Esophagus squamous epithelium (tissue), 5 donors: ENCODE measurements at places on chromosomes 6 and 20.

- no peak for DNase-seq
Observed at GRCh38 chr20:20480126-20480525, 112.2 kb downstream of the INSM1 start.

DNA sequence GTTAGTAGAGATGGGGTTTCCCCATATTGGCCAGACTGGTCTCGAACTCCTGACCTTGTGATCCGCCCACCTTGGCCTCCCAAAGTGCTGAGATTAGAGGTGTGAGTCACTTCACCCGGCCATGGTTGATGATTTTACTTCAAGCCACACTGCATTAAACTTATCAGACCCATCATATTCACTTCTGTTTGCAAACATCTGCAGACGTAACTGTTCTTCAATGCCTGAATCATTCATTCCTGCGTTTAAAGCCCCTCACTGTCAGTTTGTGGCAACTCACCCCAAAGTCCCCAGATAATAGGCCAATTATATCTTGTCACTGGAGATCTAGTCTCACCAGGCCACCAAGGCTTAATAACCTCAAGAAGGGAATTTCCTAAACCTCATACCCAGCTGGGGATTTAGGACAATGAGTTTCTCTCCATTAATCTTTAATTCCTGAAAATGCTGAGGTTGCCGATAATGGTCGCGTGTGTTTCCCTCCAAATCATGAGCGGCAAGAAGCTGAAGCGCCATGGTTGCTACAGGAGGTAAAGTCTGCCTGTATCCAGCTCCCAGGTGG is 229.6 kb downstream of the LY86 start:
- DNase-seq: no peak

DNA sequence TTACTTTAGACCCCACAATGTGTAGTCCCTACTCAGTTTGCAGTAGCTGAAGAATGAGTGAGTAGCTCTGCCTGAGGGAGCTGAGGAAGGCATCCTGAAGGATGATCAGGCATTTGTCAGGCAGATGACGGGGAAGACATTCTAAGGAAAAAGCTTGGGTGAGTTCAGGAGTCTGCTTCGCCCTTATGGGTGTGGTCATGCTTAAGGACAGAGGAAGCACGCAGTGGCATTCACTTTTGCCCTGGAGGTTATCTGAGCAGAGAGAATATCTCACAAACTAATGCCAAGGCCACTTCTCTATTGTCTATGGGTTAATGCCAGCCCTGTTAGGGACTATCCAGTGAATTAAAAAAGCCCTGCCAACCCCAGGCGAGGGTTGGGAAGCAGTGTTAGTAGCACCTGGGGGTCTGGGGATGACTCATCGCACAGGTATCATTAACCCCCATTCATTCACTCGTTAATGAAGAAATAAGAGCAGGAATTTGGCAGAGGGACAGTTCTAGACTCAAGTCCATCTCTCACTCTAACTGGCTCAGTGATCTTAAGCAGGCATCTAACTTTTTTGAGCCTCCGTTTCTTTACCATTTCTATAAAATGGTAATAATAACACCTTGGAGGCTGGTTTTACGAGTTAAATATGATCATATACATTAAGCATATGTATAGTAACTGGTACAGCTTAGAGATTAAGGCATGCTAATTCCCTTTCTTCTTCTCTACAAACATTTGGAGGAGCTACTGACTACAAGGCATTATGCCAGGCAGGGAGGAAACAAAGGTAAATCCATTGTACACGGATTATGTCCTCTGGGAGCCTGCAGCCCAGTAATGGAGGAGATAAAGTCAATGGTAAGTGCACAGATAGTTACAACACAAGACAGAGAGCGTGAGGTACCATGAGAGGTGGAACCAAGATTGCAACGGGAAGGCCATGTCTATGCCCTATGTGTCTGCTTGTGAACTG is 93.2 kb upstream of the AKIRIN2 start:
- no peak for DNase-seq

DNA sequence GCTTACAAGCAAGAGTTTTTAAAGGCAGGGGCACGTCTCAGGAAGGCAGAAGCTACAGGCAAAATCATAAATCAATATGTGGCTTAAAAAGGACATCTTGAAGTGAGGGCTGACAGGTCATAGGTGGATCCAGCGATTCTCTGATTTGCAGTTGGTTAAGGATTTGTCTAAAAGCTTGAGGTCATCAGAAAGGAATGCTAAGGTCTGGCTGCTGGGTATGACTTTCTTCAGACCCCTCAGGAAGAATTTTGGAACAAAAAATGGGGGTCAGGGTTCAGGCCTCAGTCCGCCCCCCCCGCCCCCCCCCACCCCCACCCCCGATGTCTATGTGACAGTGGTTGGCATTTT is 261.9 kb downstream of the CDH4 start:
- DNase-seq: no peak

GRCh38 chr6:31586008-31586407 is at the start of gene LST1:
LST1 (plus strand) TSS chr6:31586277; CDS start chr6:31587300, 1,023 bp downstream.
- no peak for DNase-seq

DNA sequence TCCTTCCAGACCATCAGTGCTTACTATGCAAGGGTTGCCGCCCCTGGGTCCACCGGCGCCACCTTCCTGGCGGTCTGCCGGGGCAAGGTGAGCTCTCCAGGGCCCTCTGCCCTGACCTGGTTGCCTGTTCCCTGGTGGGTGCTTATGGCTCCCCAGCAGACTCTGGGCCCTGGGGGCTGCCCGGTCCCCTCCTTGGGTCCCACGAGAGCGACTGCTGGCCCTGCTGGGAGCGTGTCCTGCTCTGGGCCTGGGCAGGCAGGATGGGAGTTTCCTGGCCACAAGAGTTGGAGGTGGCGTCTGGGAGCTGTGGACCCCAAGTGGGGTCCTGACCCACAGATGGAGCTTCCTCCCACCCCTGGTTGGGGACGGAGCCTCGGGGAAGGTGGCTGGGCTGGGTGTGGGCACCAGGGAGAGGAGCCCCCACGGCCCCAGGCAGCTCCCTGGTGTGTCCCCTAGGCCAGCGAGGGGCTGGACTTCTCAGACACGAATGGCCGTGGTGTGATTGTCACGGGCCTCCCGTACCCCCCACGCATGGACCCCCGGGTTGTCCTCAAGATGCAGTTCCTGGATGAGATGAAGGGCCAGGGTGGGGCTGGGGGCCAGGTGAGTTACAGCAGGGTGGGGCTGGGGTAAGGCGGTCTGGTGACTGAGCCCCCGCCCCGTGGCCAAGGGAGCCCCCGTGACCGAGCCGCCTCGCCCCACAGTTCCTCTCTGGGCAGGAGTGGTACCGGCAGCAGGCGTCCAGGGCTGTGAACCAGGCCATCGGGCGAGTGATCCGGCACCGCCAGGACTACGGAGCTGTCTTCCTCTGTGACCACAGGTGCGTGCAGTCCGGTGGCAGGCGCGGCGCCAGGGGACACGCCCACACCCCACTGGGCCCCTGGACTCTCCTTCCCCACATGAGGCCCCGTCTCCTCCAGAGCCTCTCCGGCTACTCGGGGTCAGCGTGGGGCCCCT is 7.1 kb upstream of the TNFRSF6B start:
- no peak for DNase-seq

- no peak for DNase-seq
Observed at GRCh38 chr20:63290677-63291472, 2.1 kb upstream of the COL20A1 start.

GRCh38 chr6:41504466-41505121 is 41.6 kb upstream of the FOXP4 start:
- DNase-seq: no peak

DNA sequence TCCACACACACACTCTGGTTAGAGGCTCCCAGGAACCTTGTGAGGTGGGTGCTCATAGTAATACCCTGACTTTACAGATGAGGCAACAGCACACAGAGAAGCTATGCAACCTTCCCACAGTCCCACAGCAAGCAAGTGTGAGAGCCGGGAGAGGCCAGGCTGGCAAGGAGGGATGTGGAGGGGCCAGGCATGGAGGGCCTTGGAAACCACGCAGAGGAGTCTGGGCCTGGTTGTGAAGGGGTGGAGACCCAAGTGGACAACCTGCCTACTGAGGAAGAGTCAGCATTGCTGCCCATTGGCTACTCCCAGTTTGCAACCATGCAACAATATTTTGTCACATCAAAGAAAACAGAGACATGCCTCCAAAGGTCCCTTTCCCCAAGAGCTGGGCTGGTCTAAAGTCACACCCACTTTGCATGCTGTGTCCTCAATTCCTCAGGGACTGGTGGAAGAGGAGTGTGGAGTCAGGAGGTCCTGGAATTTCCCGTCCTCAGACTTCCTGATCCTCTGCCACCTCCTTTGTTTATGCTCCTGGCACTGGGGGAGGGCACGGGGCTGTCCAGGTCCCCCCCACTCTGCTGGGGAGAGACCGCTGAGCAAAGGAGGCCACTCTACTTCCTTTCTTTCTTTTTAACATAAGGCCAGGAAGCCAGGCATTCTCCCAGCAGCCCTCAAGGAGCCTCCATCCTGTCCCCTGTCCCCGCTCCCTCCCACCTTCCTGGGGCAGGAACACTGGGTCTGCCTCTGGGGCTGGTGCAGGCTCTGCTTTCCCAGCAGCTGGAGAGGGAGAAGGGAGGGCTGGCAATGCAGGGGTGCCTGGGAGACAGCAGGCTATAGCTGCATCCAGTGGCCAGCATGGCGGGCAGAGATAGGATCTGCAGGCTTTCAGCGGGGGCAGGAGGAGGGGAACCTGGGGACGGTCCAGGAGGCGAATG is 68.3 kb downstream of the NOL4L start:
- no peak for DNase-seq

DNA sequence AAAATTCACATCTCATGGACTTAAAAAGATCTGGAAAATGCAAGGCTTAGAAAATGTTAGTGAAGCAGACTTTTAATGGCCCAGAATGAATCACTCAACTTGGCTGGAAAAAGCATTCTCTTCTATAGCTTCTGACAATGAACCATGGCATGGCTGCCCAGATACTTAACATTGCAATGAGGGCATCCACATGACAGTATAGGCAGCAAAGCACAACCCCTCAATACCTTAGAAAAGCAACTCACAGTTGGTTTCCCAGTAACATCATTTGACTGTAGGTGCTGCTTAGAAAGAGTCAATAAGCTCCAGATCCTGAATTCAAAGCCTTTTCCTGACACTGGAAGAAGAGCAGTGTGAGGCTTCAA is 155.8 kb downstream of the EYA4 start:
- no peak for DNase-seq

GRCh38 chr6:76677017-76677416 is 604.6 kb upstream of the IMPG1 start:
- no peak for DNase-seq

- no peak for DNase-seq
Observed at GRCh38 chr20:20530428-20531151, 162.7 kb downstream of the INSM1 start.

DNA sequence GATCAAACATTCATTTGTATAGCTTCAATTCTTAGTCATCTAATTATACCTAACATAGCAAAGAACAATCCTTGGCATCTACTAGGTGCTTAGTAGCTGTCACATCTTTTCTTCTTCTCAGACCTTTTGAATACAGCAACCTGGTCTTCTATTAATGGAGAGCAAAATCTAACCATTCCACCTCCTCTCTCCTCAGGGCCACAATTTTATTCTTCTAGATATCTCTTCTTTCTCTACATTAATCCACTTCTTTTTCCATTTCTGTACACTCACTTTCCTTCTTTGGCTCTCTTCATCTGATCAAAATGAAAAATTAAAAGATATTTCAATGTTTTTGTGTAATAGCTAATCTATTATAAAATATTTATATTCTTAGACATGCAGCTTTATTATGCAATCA is 9.0 kb upstream of the HLA-DOA start:
- no peak for DNase-seq

- no peak for DNase-seq
Observed at GRCh38 chr20:2297357-2297728, 1.5 kb downstream of the TGM3 start.

DNA sequence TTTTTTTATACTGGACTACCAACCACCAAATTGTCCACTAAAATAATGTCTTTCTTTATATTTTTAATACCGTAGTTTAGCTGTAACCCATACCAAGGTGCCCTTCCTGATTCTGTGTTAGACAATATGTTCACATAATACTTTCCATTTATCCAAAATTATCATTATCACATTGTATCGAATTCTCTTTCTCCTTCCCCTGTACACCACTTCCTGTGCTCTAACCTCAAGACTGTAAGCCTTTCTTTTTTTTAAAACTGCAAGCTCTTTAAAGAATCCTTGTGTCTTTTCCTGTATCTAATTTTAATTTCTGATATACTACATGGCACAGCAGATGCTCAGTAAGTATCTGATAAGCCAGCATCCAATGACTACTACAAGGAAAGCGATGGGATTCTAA is 917.5 kb downstream of the EYS start:
- DNase-seq: no peak

DNA sequence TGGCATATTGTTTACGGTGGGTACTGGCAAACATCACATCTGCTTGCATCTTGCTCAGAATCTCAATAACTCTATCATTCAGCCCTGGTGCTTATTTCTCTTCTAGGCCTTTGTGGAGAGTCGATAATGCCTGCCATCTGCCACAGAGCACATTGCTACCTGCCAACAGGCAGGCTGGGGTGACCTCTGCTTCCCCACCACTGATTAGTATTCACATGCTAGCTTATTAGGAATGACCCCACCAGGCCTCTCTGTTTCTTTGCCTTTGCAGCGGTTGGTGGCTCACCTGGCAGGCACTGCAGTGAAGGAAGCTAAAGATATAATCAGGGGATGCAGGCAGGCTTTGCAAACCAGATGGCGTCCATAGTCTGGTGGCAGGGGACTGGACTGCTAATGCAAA is 154.5 kb downstream of the MMS22L start:
- no peak for DNase-seq

- DNase-seq: no peak
Observed at GRCh38 chr20:47362361-47363219, 6.1 kb upstream of the ZMYND8 start.
